ENCODE measurements at places on chromosomes 2 and 18.

- no peaks in the 10 kb centered on the region for H3K36me3 ChIP-seq
- no peak overlapping the region for H3K27ac ChIP-seq
- no peaks in the 10 kb centered on the region for H3K4me1 ChIP-seq
- H3K27me3 ChIP-seq, result no peaks in the 10 kb centered on the region
- no peak for DNase-seq
- no peak overlapping the region for H3K4me3 ChIP-seq
These were observed 4.5 kb upstream of the IL18RAP start for GRCh38 chr2:102418421-102418961.

DNA sequence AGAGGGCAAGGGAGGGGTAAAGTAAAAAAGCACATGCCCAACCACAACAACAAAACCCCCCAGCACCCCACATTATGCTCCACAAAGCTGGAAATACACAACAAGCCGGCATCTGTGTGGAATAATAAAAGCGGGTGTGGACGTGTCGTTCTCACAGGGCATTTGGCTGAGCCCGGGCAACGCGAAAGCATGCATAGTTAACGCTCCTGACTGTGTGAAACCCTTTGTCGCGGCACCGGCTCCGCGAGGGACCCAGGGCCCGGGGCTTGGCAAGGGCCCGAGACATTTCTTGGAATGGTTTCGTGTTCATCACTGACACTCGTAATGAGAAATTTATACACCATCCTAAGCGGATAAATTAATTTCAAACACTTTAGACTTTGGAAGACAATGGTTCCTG, 165.6 kb downstream of the INHBB start:
- H3K4me3 ChIP-seq, result no peak overlapping the region
- H3K27me3 ChIP-seq, result peaks cover 36% of the 10 kb centered on the region
- no peaks in the 10 kb centered on the region for H3K4me1 ChIP-seq
- no peaks in the 10 kb centered on the region for H3K36me3 ChIP-seq

DNA sequence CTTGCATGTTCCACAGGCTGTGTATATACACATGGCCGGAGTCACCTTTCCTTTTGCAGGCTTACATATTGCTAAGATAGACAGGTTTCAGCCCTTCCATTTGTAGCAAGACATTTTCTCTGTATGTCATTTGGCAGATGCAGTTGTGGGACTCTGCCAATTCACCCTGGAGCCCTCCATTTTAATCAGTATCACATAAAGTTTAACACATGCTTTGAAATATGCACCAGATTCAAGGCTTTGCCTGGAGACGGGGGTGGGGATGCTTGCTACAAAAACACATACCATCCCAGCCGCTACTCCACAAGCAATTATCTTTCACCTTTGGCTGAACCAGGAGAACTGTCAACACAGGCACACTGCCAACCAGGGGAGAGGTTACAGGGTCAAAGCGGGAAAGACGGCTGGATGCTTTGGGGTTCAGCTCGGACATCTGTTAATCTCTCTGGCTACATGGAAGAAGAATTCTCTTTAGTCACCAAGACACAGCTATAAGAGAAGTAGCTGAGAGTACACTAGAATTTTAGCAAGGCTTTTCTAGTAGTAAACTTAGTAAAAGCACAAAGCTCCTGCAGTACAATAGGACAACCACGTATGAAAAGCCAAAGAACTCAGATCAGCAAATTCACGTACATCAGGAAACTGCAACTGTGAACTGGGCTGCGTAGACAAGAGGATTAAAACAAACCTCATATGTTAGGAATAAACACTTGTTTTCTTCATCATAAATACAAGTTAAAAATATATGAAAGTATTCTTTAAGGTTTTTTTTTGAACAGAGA, 130.9 kb downstream of the EXOC6B start:
- no peak overlapping the region for H3K27ac ChIP-seq
- H3K4me1 ChIP-seq, result peaks cover 9% of the 10 kb centered on the region
- H3K27me3 ChIP-seq, result no peaks in the 10 kb centered on the region
- H3K36me3 ChIP-seq, result no peaks in the 10 kb centered on the region
- peak; percentile 77 for DNase-seq

DNA sequence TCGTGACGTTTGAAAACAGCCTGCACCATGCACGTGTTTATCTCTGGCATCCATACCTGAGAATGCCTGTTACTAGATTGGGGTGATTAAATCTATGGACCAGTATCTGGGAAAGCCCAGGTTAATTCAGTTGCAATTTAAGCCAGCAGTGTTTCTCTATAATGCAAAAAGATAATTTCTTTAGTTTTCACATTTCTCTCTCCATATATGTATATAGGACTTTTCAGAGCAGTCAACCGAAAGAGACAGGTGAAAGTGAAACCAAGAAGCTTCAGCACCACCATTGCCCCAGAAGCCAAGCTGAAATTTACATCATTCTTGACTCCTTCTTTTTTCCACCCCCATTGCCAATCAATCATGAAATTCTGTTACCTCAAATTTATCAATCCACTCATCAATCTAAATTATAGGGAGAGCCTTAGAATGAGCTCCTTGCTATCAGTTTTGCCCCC, 2.7 kb upstream of the LRP2 start:
- H3K36me3 ChIP-seq, result no peaks in the 10 kb centered on the region
- peaks cover 34% of the 10 kb centered on the region for H3K27me3 ChIP-seq
- H3K4me3 ChIP-seq, result peak overlapping the region; percentile 53
- H3K4me1 ChIP-seq, result peaks cover 18% of the 10 kb centered on the region

GRCh38 chr18:23668731-23669130, 6.0 kb upstream of the ANKRD29 start:
- H3K4me1 ChIP-seq, result no peaks in the 10 kb centered on the region
- no peak overlapping the region for H3K4me3 ChIP-seq
- H3K36me3 ChIP-seq, result no peaks in the 10 kb centered on the region
- no peak for DNase-seq

DNA sequence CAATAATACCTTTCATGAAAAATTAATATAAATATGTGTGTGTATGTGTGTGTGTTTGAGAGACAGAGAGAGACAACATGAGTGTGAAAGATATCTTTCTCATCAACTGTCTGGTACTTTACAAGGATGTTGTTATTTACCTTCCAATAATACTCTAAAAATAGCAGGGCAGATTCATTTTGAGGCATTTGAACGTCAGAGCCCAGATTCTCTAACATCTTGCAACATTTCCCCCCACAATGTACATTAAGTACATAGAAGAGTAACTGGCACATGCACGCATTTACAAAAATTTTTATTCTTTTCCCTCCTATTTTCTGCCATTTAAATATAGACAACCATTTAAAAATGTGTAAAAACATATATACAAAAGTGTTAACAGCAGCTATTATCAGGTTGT, 100.9 kb downstream of the PID1 start:
- peaks cover 10% of the 10 kb centered on the region for H3K4me1 ChIP-seq
- DNase-seq, result no peak
- no peak overlapping the region for H3K4me3 ChIP-seq
- no peak overlapping the region for H3K27ac ChIP-seq

GRCh38 chr2:138536302-138536701, 34.7 kb downstream of the SPOPL start:
- H3K4me3 ChIP-seq, result no peak overlapping the region
- peaks cover 9% of the 10 kb centered on the region for H3K36me3 ChIP-seq
- H3K4me1 ChIP-seq, result no peaks in the 10 kb centered on the region
- no peaks in the 10 kb centered on the region for H3K27me3 ChIP-seq

GRCh38 chr2:133816037-133816436, 247.8 kb upstream of the NCKAP5 start:
- H3K36me3 ChIP-seq, result no peaks in the 10 kb centered on the region
- no peak overlapping the region for H3K27ac ChIP-seq
- DNase-seq, result no peak
- H3K4me3 ChIP-seq, result no peak overlapping the region

- no peaks in the 10 kb centered on the region for H3K27me3 ChIP-seq
- H3K4me1 ChIP-seq, result no peaks in the 10 kb centered on the region
- no peak overlapping the region for H3K4me3 ChIP-seq
- no peaks in the 10 kb centered on the region for H3K36me3 ChIP-seq
- H3K27ac ChIP-seq, result no peak overlapping the region
These were observed 65.2 kb downstream of the CCDC195 start for GRCh38 chr2:224650815-224651439.

GRCh38 chr2:202032846-202033316, 774 bp upstream of the FZD7 start:
- H3K4me1 ChIP-seq, result peaks cover 26% of the 10 kb centered on the region
- peaks cover 4% of the 10 kb centered on the region for H3K27me3 ChIP-seq
- peak; percentile 60 for DNase-seq

- peaks cover 19% of the 10 kb centered on the region for H3K4me1 ChIP-seq
- H3K27ac ChIP-seq, result peak overlapping the region; percentile 94
- peak; percentile 78 for DNase-seq
- no peak overlapping the region for H3K4me3 ChIP-seq
- no peaks in the 10 kb centered on the region for H3K27me3 ChIP-seq
- no peaks in the 10 kb centered on the region for H3K36me3 ChIP-seq
These were observed 292.3 kb upstream of the ID2 start for GRCh38 chr2:8389431-8390108.

All from large intestine (tissue), 12 donors.